NCI-H774 (cell line): ENCODE measurements at places on chromosomes 7 and 10.

DNA sequence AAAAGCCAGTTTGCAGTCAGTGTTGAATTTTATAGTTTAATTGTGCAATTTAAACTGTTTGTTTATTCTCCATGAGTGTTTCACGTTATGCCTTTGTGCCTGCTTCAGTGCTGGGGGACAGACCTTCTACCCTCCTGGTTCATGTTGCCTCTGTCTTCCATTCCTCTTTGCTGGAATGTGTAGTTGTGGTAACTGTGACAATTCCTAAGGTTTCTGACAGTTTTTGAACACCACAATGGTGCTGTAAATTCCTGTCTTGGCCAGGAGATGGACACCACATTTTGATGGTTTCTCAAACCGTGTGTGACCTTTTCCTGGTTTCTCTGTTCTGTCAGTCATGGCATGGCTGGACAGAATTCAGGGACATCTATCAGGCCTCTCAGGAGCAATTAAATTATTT lies 201.7 kb downstream of the BICC1 start:
- no peak for DNase-seq

GRCh38 chr7:66169616-66170015 lies 35.5 kb upstream of the TPST1 start:
- DNase-seq, result no peak

DNA sequence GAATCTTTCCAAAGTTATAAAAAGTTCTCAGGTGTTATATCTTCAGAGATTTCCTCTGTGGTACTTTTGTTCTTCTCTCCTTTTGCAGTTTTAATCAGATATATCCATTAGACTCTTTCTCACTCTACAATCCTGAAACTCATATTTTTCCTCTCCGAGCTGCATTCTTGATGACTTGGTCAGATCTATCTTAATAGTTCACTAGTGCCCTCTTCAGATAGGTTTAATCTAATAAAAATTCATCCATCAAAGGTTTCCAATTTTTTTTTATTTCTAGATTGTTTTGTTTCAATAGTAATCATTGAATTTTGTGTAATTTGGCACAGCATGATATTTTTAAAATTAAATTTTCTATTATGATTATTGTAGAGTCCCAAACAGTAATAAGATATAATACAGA lies 21.8 kb upstream of the DGKB start:
- no peak for DNase-seq

DNA sequence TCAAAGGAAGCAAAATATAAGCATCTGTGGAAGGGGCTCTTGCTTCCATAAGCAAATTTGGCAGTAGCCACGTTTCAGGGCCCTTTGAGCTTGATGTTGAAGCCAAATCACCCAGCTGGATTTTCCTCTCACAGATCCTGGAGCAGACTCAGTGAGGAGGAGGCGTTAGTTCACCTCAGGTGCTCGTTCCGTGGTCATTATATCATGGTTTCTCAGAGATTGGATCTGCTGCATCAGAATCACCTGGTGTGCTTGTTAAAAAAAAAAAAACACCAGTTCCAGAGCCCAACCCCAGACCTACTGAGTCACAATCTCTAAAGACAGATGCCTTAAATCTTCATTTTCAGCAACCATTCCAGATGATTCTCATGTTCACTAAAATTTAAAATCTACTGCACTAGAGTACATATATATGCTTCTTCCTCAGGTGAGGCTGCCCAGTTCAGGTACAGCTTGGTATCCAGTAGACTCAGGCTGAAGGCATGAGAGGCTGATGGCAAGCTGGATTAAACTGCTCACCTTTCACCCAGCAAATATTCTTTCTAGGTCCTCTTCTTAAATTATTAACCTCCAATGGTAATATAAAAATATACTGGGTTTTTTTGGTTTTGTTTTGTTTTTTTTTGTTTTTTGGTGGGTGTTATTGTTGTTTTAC lies 24.9 kb downstream of the TFAM start:
- DNase-seq, result no peak

GRCh38 chr10:84632866-84633265 lies 304.5 kb downstream of the CCSER2 start:
- no peak for DNase-seq

DNA sequence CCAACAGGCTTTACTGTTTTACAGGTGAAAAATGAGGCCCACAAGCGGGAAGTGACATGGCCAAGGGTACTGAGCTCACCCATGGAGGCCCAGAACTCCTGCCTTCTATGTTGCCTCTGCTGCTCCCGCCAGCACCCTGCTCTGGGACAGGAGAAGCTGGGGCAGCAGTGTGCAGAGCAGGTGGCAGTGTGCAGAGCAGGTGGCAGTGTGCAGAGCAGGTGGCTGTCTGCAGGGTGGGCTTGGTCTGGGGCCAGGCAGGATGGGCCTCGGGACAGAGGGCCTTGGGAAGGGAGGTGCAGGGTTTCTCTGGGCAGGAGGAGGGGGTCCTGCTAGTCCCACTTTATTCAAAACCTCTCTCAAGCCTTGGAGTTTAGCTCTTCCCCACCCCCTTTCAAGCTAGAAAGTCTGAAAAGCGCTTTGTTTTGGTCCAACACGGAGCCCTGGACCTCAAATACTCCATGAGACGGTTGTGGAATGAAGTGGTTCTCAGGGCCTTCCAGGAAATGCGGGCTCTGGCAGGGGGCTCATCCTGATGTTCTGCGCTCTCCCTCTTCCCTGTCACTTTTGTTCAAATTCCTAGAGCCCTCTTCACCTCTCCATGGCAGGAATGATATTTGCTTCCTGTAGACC lies 26.8 kb downstream of the TSPAN15 start:
- no peak for DNase-seq

GRCh38 chr7:20298486-20298901 lies 32.2 kb upstream of the ITGB8 start:
- DNase-seq, result no peak

GRCh38 chr7:36599645-36600313 lies 124.5 kb downstream of the AOAH start:
- no peak for DNase-seq

DNA sequence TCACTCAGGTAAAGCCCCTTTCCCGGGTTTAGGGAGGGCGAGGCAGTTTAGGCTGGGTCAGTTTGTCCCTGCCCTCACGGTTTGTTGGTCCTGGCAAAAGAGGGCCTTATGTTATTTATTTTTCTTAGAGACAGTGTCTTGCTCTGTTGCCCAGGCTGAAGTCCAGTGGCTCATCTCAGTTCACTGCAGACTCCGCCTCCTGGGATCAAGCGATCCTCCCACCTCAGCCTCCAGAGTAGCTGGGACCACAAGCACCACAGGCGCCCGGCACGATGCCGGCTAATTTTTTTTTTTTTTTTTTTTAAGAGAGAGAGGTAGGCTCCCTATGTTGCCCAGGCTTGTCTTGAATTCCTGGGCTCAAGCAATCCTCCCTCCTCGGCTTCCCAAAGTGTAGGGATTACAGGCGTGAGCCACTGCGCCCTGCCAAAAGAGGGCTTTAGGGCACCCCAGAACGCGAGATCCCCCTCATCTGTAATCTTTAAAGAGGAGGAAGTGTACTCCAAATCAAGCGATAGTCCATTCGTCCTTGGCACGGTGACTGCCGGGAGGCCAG lies 626 bp upstream of the BMS1 start:
- no peak for DNase-seq

GRCh38 chr10:52185256-52185655 lies 128.8 kb upstream of the DKK1 start:
- no peak for DNase-seq

DNA sequence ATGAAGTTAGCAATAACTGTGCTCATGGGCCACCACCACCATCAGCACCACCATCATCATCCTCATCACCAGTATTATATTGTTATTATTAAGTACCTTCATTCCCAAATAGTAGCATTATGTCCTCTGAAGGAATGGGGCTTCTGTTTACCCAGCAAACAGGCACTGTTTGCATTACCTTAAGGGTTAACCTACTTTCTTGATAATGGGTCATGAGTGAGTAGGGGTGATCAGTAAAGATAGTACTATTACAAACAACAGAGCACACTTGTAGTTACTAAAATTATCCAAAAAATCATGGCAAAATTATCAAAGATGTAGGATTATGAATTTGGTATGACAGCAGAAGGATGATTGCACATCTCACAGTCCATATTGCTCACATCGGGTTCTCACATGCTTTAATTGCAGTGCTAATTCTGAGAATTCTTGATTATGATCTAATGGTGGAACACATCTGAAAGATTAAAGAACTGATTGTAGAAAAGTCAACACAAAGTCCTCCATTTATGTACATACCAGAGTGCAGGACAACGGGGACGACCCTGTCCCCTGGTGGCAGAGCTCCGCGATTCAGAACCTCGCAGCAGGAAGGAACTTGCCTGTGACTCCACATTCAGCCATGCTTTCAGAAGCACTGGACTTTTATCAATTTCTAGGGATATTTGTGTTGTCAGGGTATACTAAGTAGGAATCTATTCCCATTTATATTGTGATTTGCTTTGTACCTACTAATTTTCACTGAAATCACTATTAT lies 31.0 kb downstream of the PDE1C start:
- DNase-seq, result no peak

DNA sequence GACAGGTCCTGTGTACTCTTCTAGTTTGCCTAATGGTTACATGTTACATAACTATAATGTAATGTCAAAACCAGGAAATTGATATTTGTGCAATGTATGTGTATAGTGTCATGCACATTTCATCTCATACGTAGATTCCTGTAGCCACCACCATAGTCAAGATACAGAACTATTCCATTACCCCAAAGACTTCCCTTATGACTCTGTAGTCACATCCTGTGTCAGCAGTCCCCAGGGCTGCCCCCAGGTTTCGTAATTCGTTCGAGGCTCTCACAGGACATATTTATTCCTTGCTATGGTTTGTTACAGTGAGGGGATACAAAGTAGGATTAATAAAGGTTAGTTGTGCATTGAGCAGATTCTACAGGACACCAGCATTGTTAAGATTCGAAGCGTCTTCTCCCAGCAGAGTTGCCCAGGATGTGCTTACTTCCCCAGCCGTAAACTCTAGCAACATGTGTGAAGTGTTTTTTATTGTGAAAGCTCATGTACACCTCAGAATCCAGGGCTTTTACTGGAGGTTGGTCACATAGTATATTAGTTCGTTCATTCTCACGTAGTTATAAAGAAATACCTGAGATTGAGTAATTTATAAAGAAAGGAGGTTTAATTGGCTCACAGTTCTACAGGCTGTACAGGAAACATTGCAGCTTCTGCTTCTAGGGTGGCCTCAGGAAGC lies 18.6 kb downstream of the RABGEF1 start:
- no peak for DNase-seq

GRCh38 chr7:107505997-107506673 lies 36.3 kb downstream of the GPR22 start:
- DNase-seq, result peak; percentile 85

GRCh38 chr10:76911184-76911583 lies 726.4 kb downstream of the KCNMA1 start:
- DNase-seq, result no peak

- no peak for DNase-seq
These were observed 39.6 kb upstream of the EN2 start for GRCh38 chr7:155418304-155418703.

DNA sequence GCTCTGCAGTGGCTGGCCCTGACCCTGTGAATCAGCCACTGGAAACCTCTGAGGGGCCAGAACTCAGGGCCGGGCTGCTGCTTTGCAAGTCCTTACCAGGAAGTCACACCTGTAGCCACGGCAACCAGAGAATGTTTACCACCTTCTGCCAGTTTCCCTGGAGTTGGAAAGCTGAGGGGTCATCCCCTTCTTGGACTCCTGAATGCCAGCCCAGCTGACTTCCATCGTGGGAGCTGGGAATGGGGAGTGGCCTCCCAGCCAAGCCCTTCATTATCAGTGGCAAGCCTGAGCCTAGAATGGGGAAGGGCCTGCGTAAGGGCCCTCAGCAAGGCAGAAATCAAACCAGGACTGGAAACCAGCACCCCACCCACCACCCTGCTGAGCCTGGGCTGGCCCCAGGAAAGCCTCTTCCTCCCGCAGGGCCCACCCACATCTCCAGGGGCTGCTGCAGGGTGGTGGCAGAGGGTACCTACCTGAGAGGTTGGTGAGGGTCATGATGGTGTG lies 6.5 kb upstream of the CRHR2 start:
- DNase-seq, result peak; percentile 10

- no peak for DNase-seq
These were observed 64.6 kb upstream of the PTN start for GRCh38 chr7:137408126-137408525.

GRCh38 chr10:93379731-93380575 lies 102.2 kb downstream of the MYOF start:
- DNase-seq, result no peak

- no peak for DNase-seq
These were observed at the start of gene SPACDR for GRCh38 chr7:100464210-100464660. SPACDR (minus strand) TSS chr7:100464260; CDS start chr7:100464025, 235 bp downstream.

- DNase-seq, result no peak
These were observed 240.3 kb downstream of the SKIDA1 start for GRCh38 chr10:21285207-21285606.

DNA sequence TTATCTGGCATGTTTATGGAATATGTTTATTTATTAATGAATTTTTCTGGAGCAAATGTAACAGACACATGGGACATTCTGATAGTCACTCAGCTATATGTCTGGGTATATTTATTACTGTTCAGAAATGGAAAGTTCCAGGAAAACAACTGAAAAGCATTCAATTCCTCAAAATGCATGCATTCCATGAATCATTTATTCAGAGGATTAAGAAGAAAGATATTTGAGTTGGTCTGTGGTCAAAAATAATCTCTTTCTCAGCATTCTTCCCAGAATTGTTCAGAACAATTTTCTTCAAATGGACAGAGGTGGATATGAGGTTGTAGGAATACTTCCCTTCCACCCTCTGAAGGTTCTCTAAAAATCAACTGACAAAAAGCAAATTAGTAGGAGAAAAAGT lies 97.6 kb upstream of the ITGB1 start:
- DNase-seq, result no peak

DNA sequence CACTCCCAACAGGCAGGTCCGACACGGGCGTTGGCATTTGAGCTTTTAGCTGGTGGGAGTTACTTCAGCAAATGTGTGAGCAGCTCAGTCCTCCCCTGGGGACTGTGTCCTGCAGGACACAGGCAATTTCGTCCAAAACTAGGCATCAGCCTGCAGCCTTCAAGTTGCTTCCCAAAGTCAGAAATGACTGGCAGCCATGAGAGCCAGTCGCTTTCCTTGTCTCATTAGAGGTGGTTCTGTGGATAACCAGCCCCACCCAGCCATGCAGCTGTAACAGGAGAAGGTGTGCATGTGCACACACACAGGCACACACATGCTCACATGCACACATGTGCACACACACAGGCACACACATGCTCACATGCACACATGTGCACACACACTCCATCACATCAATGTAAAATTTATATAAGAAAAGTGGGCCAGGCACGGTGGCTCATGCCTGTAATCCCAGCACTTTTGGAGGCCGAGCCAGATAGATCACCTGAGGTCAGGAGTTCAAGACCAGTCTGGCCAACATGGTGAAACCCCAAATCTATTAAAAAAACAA lies 138.8 kb upstream of the TCERG1L start:
- no peak for DNase-seq

- no peak for DNase-seq
These were observed 208.0 kb upstream of the FERD3L start for GRCh38 chr7:19353180-19353579.

DNA sequence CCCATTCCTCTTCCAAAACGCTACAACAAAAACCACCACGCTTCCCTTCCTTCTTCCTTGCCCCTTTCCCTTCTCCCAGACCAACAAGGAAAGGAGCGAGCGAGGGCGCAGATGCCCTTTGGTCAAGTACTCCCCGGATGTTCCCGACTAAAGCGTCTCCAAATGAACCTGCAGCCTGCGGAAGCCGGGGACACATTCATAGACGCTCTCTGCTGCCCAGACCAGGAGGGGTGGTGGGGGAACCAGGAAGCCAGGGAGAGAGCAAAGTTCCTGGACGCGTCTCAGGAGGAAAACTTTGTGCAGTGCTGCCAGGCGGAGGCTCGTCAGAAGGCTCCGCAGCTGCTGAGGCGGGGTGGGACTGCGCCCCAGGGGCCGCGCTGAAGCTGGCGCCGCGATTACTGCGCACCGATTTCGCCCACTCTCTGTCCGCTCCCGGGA lies 754 bp downstream of the SEMA3D start:
- peak; percentile 32 for DNase-seq
